Right kidney (tissue), 9 donors: ENCODE measurements at places on chromosomes 3 and 15.

DNA sequence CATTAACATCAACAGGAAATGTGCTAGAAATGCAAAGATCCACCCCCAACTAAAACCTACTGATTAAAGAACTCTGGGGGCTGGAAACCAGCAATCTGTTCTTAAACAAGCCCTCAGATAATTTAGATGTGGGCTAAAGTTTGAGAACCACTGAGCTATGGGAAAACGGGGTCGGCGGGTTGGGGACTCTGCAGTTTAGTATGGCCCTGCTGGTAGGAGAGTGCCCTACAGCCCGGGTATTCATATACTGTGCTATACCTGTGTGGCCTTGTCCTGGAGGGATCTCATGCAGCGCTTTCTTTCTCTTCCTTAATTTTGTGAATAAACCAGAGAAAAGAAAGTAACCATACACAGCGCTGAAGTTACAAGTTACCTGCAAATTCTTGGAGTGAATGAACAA is 189.7 kb upstream of the GBE1 start:
- DNase-seq, result no peak

DNA sequence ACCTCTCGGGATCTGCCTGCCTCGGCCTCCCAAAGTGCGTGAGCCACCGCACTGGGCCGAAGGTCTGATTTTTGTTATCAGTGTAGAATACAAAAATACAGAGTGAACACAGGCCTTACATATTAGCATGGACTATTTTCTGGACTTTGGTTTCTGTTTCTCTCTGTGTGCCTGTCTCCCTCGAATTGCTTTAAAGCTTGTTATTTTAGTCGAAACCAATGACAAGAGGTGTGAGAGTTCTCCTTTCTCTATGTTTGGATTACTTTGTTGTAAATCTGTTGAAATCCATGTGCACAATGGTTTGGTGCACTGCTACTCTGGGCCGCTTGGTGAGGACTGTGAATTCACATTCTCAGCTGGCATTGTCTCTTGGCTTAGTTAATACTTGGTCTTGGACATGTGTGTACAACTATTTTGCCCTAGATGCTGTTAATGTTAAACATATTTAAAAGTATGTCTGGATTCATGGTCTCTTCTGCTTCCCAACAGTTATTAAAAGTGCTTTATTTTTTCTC is 23.9 kb downstream of the MED12L start:
- DNase-seq, result no peak

DNA sequence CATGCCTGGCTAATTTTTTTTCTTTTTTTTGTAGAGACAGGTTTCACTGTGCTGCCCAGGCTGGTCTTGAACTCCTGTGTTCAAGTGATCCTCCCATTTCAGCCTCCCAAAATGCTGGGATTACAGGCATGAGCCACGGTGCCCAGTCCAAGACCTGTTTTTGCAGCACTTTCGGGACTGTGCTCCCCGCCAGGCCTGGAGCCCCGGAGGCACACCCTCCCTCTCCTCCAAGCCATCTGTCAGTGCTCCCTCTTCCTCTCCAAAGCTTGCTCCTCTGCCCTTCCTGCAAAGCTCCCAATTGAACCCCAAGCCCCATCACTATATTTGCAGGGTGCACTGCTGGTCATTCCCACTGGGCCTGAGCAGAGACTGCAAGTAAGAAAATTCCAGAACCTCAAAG is 98.1 kb downstream of the CORO2B start:
- no peak for DNase-seq

- DNase-seq, result peak; percentile 48
Measured at GRCh38 chr3:126288314-126288713, 68.9 kb downstream of the KLF15 start.

- DNase-seq, result no peak
Measured at GRCh38 chr3:146164071-146164470, 3.1 kb upstream of the PLOD2 start.

GRCh38 chr3:59482684-59483083 is 432.9 kb upstream of the CFAP20DC start:
- no peak for DNase-seq

DNA sequence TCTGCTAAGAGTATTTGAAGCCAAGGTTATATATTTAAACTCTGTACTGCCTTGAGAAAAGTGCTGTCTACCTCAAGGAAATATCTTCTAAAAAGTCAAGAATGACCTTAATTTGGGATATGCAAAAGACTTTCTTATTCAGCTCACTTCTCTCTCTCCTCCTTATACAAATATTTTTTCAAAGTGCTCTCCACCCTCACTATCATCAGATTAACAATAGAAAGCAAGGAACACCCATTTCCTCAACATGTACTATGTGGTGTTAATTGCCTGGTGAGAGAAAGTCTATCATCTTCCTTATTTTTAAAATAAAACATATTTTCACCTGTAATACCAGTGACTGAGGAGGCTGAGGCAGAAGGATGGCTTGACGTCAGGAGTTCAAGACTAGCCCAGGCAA is 44.4 kb upstream of the RSL24D1 start:
- DNase-seq, result no peak

GRCh38 chr3:127991251-127991650 is 61.0 kb upstream of the SEC61A1 start:
- DNase-seq, result no peak

GRCh38 chr3:171178714-171179113 is 152.2 kb upstream of the SLC2A2 start:
- no peak for DNase-seq

DNA sequence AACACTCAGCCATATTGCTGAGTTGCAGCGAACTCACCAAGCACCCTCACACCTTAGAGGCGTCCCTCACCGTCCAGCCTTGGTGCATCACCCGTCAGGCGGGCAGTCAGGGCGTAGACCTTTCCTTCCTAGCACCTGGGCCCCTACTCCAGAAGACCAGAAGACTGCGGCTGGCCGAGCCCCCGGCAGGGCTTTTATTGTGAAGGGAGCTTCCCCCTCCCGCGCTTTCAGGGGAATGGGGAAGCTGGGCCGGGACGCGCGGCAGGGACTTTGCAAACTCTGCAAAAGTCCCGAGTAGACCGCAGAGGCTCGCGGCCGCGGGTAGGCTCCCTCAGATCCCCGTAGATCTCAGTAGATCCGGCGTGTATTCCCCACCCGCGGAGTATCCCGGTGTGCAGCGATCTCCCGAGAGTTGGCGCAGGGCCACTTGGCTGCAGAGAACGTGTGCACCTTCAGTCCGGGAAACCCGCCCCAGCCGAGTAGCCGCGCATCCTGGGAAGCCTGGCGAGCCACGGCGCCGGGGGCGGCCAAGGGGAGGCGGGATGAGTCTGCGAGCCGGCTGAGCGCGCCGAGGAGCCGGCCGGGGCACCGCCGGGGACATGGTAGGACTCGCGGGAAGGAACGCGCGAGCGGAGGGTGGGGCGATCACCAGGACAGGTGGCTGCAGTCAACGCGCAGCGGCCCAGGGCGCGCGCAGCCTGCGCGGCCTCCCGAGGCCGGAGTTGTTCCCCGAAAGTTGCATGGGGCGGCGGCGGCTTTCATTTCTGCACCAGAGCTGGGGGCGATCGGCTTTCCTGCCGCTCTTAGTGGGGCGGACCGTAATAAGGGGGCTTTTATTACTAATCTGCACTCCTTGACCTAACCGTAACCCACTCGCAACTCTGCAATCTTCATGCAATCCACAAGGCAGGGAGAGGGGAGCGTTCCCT is at the start of gene GASK1A:
TSS of gene GASK1A (plus strand) at position 268 of the 929 bp plus-strand sequence. CDS start at position 600, 332 bp downstream.
- DNase-seq, result peak; percentile 82

- DNase-seq, result no peak
Measured at GRCh38 chr3:142577696-142578328, 721 bp downstream of the ATR start.

DNA sequence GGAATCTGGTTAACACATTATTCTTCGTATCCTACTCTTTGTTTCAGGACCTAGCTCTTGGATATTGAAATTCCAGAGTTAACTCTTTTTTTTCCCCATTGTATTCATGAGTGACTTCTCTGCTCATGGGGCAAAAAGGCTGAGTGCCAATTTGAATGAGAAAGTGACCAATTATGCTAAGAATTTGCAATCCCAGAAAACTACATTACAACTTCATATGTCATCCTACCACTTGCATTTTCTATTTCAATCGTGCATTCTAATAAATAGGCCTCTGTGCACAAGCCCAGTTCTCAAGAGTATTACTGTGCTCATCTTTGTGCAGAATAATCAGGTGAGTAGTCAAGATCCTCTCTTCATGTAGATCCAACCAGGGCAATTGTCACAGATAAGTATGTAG is 537.8 kb downstream of the OTOL1 start:
- no peak for DNase-seq

DNA sequence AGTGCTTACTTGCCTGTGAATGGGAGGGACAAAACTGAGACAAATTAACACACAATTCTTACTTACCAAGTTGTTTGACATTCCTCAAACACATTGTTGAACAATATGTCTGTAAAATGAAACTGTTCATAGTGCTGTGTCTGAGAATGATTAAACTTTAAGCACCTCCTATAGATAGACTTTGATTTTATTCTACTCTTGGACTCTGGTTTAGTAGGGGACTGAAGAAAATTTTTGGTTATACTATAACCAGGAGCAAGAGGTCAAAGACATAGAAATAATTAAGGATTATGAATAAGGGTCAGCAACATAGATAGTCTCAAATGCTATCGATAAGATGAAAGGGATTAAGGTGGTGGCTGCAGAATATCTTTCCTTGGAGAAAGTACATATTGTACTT is 7.9 kb upstream of the MTFMT start:
- DNase-seq, result no peak

DNA sequence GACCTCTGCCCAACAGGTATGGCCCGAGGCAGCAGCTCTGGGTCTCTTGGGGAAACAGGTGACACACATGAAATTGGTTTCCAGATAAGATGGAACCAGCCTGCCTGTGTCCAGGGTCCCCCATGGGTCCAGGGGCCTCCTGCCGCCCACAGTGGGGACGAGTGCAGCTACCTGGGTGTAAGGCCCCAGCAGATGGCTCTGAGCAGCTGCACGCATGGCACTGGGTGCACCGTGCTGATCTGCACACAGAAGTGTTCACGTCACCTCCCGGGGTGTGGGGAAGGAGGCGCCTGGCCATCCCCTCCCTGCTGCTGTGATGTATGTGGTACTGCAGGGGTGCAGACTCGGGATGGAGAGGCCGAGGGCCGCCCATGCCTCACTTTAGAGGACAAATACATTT is 63.6 kb downstream of the NIPA2 start:
- no peak for DNase-seq

DNA sequence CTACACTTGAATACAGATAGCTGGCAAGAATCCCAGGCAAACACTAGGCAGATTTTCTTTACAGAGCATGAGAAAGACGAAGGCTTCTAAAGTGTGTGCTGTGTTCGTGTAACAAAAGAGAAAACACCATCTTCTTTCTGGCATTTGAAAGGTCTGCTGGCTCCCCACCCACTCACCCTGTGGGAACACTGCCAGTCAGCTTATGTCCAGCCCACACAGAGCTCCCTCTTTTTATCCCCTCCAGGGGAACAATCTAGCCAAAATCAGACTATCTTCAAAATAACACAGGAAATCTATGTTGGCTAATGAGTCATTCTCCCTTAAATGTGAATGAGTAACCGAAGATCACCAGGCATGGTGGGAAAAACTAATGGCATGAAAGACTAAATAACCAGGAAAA is 45.6 kb upstream of the PAQR5 start:
- no peak for DNase-seq

- no peak for DNase-seq
Measured at GRCh38 chr15:50009634-50010033, 109.4 kb downstream of the ATP8B4 start.

GRCh38 chr3:56667973-56668579 is 15.0 kb downstream of the TASOR start:
- DNase-seq, result no peak

- DNase-seq, result no peak
Measured at GRCh38 chr3:61936344-61936937, 375.1 kb downstream of the PTPRG start.

DNA sequence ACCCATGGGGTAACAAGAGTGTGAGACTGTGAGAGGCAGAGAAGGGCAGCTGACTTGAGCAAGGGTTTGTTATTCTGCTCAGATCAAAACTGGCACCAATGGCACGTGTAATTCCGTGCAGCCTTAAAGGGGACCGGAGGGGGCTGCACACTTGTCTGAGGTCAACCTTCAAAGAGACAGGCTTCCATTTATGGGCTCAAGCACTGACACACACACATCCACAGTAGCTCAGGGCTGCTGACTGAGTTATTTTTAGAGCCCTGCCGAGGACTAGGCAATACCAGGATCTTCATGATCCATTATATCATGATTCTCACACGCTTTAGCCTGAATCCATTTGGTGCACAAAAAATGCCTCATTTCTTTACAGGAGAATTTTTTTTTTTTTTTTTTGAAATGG is 20.6 kb upstream of the SPTBN5 start:
- DNase-seq, result no peak

DNA sequence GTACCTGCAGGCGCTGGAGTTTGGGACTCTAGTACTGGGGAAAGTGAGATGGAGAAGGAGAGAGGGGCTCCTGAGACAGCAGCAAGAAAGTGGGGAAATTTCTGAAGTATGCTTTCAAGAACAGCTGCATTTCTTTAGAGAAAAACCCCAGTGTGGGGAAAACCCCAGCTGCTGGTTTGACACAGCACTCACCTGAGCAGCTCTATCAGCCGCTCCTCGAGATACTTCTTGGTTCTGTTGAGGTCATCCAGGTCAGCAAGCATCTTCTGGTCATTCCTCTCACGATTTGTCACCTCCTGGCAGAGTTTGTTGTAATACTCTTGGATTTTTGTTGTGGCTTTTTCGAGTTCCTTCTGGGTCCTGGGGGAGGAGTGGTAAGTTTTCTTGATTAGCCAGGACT is 18.8 kb downstream of the CXCR6 start:
- DNase-seq, result no peak

GRCh38 chr3:5078151-5078550 is 43.9 kb upstream of the ARL8B start:
- DNase-seq, result no peak

DNA sequence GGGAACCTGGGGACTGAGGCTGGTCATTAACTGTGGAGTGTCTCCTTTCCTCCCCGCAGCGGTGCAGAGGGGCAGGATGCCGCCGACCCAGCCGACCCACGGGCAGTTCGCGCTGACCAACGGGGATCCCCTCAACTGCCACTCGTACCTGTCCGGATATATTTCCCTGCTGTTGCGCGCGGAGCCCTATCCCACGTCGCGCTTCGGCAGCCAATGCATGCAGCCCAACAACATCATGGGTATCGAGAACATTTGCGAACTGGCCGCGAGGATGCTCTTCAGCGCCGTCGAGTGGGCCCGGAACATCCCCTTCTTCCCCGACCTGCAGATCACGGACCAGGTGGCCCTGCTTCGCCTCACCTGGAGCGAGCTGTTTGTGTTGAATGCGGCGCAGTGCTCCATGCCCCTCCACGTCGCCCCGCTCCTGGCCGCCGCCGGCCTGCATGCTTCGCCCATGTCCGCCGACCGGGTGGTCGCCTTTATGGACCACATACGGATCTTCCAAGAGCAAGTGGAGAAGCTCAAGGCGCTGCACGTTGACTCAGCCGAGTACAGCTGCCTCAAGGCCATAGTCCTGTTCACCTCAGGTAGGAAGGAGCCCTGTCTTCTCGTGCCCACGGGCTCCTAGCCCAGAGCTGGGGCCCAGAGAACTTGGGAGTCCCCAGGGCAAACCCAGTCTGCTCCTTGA is 3.7 kb downstream of the NR2F2 start:
- DNase-seq, result peak; percentile 75
